ENCODE measurements at places on chromosomes 12 and 14.
A peak's percentile ranks its signal among the peaks of the same experiment; 100 is the strongest.

DNA sequence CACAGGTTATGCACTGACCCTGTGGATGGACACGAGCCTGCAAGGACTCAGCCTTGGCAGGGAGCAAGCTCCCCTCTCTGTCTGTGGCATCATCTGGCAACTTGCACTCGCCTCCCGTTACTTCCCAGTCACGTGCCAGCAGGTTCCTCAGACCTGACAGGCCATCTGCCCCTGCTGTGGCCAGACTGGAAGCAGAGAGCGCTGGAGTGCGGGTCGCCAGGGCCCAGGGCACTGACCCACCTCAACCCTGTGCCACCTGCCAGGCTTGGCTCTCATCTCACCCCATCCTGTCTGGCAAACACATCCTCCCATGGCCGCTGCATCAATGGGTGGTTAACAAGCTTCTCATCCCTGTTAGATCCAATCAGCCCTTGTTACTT lies 28.4 kb downstream of the SLC6A12 start:
- DNase-seq, result no peak

GRCh38 chr14:21016413-21017190 lies 8.3 kb downstream of the NDRG2 start:
- no peak for DNase-seq

GRCh38 chr12:52436000-52436827 lies 2.0 kb upstream of the KRT75 start:
- no peak for DNase-seq

GRCh38 chr14:99234961-99235571 lies 36.9 kb downstream of the BCL11B start:
- no peak for DNase-seq

DNA sequence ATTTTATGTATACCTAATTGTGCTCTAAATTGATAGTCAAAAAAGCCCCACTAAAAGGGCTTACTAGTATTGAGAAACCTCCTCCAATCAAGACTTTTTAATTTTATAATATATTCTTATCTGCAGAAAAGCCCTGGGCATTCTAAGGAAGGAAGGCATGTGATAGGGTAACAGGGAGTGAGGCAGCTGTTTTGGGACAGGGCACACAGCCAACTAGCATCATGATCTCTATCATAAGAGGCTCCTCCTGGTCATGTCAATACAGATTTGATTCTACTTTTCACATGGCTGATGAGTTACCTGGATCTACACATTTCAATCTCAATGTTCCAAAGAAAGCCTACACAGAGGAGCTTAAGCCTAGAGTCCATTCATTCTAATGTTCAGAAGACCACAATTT lies 9.1 kb downstream of the ADAM20 start:
- DNase-seq, result no peak

DNA sequence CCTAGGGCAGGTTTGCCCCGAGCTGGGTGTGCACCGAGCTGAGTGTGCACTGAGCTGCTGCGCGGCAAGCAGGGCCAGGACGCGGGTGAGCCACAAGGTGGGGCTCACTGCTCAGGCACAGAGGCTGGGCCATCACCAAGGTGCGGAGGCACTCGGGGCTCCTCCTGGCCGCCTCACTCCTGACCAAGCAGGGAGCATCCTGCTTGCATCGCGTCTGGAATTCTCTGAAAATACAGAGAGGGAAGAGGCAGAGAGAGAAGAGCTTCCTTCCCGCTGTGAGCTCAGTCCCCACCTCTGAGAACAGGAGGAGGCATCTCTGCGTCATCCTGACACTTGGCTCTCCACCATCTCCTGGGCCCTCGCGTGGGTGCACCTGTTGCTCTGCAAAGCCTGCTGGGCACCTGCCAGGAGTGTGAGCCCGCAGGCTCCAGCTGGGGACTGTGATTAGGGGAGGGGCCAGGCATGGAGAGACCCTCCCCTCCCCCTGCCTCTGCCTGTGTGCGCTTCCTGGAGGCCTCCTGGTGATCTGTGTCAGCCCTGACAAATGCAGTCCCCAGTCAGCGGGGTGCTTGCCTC lies 116.3 kb downstream of the GLT1D1 start:
- peak; percentile 17 for DNase-seq

GRCh38 chr12:54716261-54716660 lies 68.1 kb upstream of the DCD start:
- DNase-seq, result no peak

DNA sequence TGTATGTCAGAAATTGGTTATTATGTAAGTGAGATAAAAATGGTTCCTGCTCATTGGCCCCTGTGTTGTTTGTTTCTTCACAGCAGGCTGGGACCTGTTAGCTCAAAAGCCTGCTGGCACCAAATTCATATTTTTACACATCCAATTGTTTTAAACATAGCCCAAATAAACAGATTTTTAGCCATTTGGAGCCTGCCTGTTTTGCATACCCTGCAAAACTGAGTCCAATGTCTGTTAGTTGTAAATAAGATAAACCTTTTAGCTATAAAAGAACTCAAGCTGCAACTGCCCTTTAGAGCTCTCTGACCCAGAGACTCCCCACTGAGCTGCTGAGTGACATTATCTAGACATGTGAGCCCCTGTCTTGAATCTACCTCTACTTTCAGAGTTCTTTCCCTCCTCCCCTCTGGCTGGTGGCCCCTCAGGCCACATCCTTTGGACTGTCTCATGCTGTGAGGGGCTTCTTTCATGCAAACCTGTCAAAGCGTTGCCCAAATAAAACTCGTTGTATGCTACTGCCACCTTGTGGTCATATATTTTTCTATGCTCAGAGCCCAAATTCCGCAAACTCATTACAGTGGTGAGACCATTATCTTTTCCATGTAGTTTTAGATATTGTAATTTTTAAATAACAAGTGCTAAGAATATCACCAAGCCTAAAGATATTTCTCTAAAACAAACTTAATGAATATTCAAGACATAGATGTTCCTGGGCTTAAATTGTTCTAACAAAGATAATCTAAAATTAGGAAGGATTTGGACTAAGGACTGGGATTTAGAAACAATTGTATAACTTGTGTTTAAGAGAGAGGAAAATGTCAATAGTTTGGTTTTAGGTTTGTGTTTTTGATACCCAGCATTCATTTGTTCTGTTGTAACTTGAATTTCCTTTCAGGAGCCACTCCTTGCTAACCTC lies 337.9 kb downstream of the AACS start:
- DNase-seq, result no peak

GRCh38 chr14:104462651-104463630 lies 116.6 kb upstream of the C14orf180 start:
- DNase-seq, result no peak

- DNase-seq, result no peak
Measured at GRCh38 chr12:48078901-48079300, 27.0 kb downstream of the SENP1 start.

DNA sequence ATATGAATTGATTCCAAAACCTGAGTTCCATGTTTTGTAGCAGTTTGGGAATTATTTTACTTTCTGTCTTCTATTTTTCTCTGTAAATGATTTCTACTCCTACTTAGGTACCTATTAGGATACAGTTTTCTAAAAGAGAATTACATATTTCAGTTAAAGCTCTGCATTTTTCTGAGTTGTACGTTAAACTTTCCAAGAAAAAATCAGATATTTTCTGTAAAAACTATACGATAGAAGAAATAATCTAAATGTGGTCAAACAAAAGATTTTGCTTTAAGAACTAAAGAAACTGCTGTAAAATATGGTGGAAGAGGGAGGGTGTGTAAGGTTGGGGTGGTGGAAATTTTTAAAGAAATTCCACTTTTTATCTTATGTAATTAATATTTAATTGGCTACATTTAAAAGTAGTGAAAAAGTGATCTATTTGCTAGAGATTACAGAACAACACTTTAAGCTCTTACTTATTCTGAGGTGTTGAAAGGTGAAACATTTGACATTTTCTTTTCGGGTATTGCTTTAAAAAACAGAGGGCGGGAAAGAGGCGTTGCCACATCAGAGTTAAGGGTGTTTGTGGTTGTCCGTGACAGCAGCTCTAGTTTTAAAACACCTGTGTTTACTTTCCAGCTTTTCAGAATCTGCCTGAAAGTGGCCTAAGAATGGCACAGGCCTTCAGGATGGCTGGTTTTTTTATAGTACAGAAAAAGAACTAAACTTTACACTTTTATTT lies 187.3 kb downstream of the MIPOL1 start:
- no peak for DNase-seq

GRCh38 chr12:79782172-79782900 lies 91.6 kb upstream of the PAWR start:
- DNase-seq, result no peak

- DNase-seq, result no peak
Measured at GRCh38 chr12:131432532-131433260, 278.2 kb upstream of the SFSWAP start.

DNA sequence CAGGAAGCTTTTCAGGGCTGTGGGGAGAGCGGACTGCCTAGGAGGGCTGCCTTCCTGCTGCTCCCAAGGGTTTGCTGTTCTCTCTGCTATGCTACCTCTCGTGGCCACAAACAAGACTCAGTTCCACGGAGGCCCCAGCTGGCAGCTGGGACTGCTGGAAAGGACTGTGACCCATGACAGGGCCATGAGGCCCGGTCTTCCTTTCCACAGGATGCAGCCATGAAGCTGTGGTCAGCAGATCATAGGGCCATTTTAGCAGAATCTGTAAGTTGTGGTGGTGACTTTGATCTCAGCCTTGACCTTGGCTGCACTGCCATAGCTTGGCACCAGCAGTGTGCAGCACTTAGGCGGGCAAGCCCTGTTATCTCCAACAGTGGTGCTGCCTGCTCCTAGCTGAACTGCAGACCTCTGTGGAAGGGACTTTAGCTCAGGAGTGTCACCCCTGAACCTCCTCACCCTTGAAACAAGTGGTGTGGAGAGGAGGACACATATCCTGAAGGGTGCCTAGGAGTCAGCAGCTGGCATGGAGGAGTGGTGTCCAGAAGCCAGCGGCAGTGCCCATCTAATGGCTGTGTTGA lies 12.3 kb downstream of the KRT80 start:
- no peak for DNase-seq

DNA sequence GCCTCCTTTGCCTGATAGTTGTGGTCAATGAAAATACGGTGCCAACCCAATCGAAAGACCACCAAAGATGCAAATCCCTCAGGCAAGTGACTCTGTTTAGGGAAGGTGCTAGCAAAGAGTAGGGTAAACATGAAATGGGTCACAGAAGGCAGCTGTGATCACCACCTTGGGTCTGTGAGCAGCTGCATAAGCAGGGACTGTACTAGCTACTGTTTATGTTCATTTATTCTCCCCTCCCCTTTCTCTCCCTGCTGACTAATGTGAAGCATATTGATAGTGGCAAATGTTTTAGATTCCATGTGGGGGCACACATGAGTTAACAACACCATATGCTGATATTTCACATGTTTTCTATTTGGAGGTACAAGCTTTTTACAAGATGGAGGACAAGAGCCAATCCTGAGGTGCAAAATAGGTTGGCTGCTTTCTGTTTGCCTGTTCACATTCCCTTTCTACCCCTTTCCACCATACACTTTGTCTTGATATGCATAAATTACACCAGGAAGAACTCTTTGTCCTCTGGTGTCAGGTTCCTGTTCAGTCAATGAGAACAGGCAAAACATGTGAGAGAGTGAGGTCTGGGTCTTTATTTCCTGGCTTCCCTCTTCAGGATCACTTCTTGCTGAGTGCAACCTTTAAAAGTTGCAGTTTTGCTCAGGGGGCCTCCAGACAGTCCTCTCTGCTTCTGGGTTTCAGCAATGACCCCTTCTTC lies 71.1 kb downstream of the AVPR1A start:
- no peak for DNase-seq

DNA sequence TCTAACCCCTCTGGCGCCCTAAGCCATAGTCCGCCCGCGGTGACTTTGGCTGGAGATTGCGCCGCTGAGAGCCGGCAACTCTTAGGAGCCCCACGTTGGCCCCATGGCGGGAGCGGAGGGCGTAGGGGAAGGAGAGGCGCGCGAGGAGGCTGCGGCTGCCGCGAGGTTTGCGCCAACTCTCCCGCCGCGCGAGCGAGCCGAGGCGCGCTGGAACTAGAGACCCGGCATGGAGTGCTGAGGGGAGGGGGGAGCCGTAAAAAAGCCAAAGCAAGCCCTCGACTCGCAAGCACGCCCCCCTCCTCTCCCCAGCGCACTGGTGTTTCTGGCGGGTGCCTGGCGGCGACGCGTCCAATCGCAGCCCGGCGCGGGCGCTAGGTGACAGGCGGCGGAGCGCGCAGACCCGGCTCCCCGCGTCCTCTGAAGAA lies at the start of gene SYT10:
Gene SYT10, minus strand, starts transcription at position 233 of the 425 bp plus-strand sequence. CDS start 297 bp downstream, outside the sequence.
- peak; percentile 23 for DNase-seq

- no peak for DNase-seq
Measured at GRCh38 chr12:50203691-50204090, 36.5 kb upstream of the CERS5 start.

DNA sequence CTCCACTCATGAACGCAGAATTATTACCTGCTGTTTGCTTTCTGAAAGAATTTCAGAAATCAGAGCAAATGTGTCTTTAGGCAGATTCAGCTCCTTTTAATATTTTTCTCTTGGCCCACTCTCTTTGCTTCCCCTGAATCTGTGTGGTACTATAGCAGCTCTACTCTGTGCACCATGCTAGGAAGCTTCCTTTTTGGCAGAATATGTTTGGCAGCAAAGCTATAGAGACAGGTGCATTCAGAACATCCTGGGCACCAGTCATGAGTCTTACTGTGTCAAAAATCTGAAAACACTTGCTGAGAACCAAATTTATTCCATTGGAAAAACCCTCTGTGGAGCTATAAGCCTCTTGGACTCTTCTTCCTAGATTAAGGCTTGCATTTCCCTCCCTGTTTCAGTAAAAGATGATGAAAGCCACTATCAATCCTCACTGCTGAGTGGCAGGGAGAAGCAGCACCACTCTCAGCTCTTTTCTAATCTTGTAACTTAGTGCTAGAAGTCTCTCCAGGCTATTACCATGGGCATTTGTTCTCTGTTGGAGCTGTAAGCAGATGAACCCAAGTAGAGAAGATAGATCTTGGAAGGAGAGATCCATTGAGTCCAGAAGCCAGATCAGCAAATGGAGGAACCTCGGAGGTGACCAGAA lies 18.2 kb downstream of the CIPC start:
- DNase-seq, result no peak

DNA sequence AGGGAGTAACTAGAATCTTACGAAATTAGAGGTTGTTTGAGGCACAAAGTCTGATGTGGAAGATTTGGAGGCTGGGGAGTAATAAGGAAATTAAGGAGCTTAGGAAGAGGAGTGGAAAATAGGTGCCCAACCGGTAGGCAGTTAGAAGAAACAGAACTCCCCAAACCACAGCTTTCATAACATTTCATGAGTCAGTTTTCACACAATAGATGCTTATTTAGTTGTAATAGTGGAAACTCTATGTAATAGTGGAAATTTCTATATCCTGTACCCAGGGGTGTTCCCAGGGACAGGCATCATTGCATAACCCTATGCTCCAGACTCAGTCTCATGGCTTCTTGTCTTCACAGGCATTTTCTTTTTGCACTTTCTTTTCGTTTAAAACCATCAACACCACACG lies 8.3 kb downstream of the C3AR1 start:
- DNase-seq, result no peak

- DNase-seq, result no peak
Measured at GRCh38 chr12:75764091-75764841, 252.9 kb upstream of the KRR1 start.

All from hematopoietic multipotent progenitor cell (in vitro differentiated cells).